ENCODE measurements at places on chromosomes 7 and 10. TPM values are rescaled to one million over a fixed set of nuclear protein-coding genes. Genes with fewer than 3 reads are reported as not detected.

DNA sequence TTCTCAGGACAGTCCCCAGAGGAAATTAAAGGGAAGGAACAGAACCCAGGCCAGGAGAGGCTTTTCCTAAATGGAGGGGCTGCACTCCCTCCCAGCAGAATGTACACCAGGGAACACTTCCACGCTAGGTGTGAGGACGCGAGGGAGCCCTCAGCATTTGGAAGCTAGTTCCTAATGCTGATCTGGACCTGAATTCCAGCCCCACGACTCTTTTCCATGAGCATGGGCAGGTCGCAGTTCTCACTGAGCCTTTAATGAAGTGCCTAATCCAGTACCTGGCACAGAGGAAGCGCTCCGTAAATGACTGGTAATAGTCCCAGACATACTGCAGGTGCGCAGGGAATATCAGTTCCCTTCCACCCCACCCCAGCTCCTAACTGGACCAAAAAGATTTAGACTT lies 1.1 kb downstream of the ALOX5 start:
- no peak overlapping the region for H3K27ac ChIP-seq
- H3K4me3 ChIP-seq, result peak overlapping the region; percentile 69
- DNase-seq, result no peak
- no peaks in the 10 kb centered on the region for H3K36me3 ChIP-seq

- DNase-seq, result no peak
- no peak overlapping the region for H3K27ac ChIP-seq
- H3K36me3 ChIP-seq, result no peaks in the 10 kb centered on the region
- H3K4me3 ChIP-seq, result no peak overlapping the region
- no peaks in the 10 kb centered on the region for H3K27me3 ChIP-seq
Observed at GRCh38 chr10:129168660-129169059, 298.4 kb upstream of the MGMT start.

DNA sequence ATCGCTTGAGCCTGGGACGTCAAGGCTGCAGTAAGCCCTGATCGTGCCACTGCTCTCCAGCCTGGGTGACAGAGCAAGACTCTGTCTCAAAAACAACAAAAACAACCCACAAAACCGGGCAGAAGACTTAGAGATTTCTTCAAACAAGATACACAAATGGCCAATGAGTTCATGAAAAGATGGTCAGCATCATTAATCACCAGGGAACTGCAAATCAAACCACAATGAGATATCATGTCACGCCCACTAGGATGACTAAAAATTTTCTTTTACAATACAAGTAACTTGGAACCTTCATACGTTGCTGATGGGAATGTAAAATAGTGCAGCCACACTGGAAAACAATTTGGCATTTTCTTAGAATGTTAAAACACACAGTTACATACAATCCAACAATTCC lies 77.3 kb upstream of the GRID1 start:
- DNase-seq, result no peak
- H3K36me3 ChIP-seq, result peaks cover 2% of the 10 kb centered on the region
- H3K4me3 ChIP-seq, result no peak overlapping the region
- H3K27me3 ChIP-seq, result no peaks in the 10 kb centered on the region

The TRPV5 gene
- not detected for total RNA-seq

DNA sequence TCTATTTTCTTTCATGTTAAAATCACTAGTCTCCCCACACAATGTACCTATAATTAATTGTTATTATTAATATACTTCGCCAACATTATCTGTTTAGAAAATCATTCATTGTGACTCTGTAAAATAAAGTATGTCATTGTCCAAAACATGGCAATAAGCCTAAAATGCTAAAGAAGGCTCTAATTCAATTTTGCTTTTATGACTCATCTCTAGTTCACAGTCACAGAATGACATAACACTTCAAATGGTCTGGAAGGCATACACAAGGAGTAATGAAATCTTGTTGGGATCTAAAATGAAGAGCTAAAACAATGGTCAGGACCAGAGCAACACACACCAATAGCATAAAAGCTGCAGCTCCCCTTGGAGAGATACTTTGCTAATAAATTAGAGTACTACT lies 505.8 kb downstream of the GPAM start:
- no peaks in the 10 kb centered on the region for H3K27me3 ChIP-seq
- no peaks in the 10 kb centered on the region for H3K4me1 ChIP-seq
- H3K27ac ChIP-seq, result no peak overlapping the region
- no peak for DNase-seq
- no peaks in the 10 kb centered on the region for H3K36me3 ChIP-seq

The ATP5F1C gene
- 272 TPM for total RNA-seq

The KNDC1 gene
- 19.3 TPM for total RNA-seq

The IKZF1 gene
- total RNA-seq, result 0.71 TPM

The SAP25 gene
- 5.8 TPM for total RNA-seq

- H3K4me1 ChIP-seq, result no peaks in the 10 kb centered on the region
- H3K27me3 ChIP-seq, result no peaks in the 10 kb centered on the region
- H3K36me3 ChIP-seq, result no peaks in the 10 kb centered on the region
- no peak overlapping the region for H3K4me3 ChIP-seq
- no peak for DNase-seq
Observed at GRCh38 chr7:154505362-154505761, 453.2 kb downstream of the DPP6 start.

Data from H1 (cell line).